ENCODE measurements at places on chromosomes 16 and 17. TPM values are rescaled to one million over a fixed set of nuclear protein-coding genes. Genes with fewer than 3 reads are reported as not detected.
A peak's percentile ranks its signal among the peaks of the same experiment; 100 is the strongest.

DNA sequence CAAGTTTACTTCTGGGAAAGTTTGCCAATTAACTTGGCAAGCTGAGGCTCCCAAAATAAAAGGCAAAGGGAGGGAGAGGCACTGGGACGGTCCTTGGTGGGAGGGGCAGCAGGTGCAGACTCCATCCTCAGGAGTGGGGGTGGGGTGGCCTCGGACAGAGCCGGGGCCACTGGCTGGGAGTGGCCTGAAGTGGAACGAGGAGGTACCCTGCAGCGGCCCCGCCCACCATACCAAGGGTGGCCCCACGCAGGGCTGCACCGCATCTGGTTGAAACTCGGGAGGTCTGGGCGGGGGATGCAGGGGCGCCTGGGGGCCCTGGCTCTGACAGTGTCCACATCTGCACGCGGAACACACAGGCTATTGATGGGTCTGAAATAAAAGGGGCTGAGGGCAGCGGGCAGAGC, 42.4 kb upstream of the SLC38A10 start:
- peaks cover 57% of the 10 kb centered on the region for H3K4me1 ChIP-seq
- H3K4me3 ChIP-seq = no peak overlapping the region
- H3K27ac ChIP-seq = peak overlapping the region; percentile 96
- DNase-seq = no peak
- H3K36me3 ChIP-seq = no peaks in the 10 kb centered on the region

- H3K4me3 ChIP-seq = no peak overlapping the region
- peaks cover 71% of the 10 kb centered on the region for H3K27me3 ChIP-seq
- no peaks in the 10 kb centered on the region for H3K4me1 ChIP-seq
- no peak overlapping the region for H3K27ac ChIP-seq
Observed at GRCh38 chr17:6683730-6684459, 29.3 kb downstream of the SLC13A5 start.

- no peak overlapping the region for H3K27ac ChIP-seq
- H3K4me1 ChIP-seq = no peaks in the 10 kb centered on the region
- H3K36me3 ChIP-seq = no peaks in the 10 kb centered on the region
- DNase-seq = no peak
- no peak overlapping the region for H3K4me3 ChIP-seq
Observed at GRCh38 chr16:35187665-35188225, 1728.3 kb downstream of the TP53TG3F start.

DNA sequence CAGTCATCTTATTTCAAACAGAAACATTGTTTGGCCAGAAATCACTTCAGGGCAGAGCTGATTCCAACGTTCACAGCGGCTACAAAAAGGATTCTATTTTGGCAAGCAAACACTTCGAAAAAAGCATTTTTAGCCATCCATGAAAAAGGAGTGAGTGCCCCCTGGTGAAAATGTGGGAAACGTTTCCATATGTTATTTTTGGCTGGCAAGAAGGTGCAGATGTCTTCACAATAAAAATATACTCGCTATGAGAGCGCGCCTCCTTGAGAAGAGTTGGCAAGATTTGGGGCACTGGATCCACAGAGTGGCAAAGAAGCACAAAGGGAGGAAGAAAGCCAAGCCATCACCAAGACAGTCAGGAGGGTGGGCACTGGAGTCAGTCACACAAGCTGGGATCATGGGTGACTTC, 191.1 kb downstream of the CHD9NB start:
- H3K4me3 ChIP-seq = no peak overlapping the region
- H3K27me3 ChIP-seq = no peaks in the 10 kb centered on the region
- DNase-seq = no peak
- H3K27ac ChIP-seq = no peak overlapping the region
- no peaks in the 10 kb centered on the region for H3K4me1 ChIP-seq
- H3K36me3 ChIP-seq = no peaks in the 10 kb centered on the region

DNA sequence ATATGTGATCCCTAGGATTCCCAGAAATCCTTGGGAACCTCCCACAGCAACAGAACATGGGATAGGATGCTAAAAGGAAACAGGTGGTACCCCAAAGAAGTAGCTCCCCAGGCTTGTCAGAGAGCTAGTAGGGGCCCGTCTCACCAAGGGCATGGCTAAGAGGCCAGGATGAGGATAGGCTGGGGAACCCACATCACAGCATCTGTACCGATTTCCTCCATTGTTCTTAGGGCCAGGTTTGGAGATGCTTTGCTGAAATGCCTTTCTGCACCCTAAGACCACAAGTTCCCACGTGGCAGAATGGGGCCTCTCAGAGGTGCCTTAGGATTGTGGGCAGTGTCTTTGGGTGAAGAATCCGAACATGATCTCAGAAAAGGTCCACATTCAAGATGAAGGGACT, 169.5 kb downstream of the HS3ST3B1 start:
- H3K27me3 ChIP-seq = no peaks in the 10 kb centered on the region
- no peak overlapping the region for H3K4me3 ChIP-seq
- no peak for DNase-seq
- no peaks in the 10 kb centered on the region for H3K36me3 ChIP-seq
- H3K4me1 ChIP-seq = no peaks in the 10 kb centered on the region
- no peak overlapping the region for H3K27ac ChIP-seq

DNA sequence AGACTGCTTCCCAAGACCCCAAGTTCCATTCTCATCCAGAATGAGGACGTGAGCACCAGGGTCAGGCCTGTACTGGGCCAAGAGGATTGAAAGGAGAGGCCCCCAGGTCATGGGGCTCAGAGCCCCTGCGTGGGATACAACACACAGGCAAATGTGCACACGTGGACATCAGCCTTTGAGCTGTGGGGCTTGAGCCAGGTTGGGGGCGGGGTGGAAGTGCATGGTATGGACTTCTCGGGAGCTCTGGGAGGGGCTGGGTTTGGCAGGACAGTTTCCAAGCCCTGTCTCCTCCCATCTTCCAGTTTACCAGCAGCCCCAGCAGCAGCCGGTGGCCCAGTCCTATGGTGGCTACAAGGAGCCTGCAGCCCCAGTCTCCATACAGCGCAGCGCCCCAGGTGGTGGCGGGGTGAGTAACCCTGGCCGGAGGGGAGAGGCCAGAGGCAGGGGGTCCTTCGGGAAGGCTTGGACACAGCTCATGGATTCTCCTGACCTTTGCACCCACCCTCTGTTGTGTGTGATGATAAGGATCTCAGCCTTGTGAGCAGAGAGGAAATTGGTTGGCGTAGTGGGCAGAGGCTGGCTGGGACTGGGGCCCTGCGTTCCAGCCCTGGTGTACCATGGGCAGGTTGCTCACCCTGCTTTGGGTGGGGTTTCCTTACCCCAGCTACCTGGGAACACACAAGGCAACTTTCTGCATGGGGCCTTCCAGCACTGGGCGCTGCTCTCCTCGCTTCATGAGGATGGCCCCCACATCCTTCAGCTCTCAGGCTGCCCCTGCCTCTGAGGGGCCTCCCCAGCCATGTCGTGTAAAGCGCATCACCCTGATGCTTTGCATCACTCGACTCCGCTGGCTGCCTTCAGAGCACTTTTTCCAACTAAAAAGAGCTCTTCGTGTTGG, 10.4 kb upstream of the LASP1NB start:
- peaks cover 64% of the 10 kb centered on the region for H3K36me3 ChIP-seq
- H3K27ac ChIP-seq = peak overlapping the region; percentile 63
- no peak for DNase-seq
- H3K4me1 ChIP-seq = peaks cover 71% of the 10 kb centered on the region

GRCh38 chr17:51154176-51154575, 817 bp downstream of the NME1 start:
- peak overlapping the region; percentile 90 for H3K27ac ChIP-seq
- peaks cover 24% of the 10 kb centered on the region for H3K4me1 ChIP-seq
- no peaks in the 10 kb centered on the region for H3K27me3 ChIP-seq
- DNase-seq = no peak
- peak overlapping the region; percentile 78 for H3K4me3 ChIP-seq

GRCh38 chr17:74272731-74273201, 1.3 kb upstream of the DNAI2 start:
- peak; percentile 45 for DNase-seq
- H3K4me1 ChIP-seq = peaks cover 57% of the 10 kb centered on the region

DNA sequence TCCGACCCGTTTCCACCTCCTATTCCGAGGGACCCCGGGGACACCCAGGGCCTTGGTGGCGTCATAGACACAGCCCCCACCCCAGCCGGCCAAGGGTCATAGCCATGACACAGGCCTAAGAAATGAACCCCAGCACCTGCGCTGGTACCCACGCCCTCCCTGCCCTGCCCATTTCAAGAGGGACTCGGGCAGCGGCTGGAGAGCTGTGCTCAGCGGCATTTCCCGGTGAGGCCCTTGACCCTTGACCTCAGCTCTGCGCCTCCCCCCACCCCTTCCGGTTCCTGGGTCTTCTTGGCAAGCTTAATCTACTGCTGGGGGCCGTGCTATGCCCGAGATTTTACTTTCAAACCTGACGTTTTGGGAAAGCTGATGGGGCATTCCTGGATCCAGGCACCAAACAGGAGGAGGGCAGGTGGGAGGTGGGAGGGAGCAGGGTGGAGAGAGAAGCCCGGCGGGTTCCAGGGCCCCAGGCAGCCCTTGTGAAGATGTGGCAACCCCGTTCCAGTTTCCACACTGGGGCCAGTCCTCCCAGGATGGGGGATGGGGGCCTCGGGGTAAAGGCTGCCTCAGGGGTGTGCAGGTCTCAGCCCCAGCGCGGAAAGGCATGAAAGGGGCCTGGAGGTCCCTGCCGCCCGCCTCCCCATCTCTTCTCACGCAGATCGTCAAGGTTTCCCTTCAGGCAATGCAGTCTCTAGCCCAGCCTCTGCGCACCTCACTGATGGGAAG, at the start of gene SLC22A31:
Gene SLC22A31 (minus strand): TSS at position 414 of the 726 bp plus-strand sequence. CDS start 36 bp downstream, at position 378.
- DNase-seq = no peak
- H3K27ac ChIP-seq = no peak within 1 kb of the TSS
- peaks cover 16% of the 10 kb centered on the region for H3K4me1 ChIP-seq
- H3K4me3 ChIP-seq = peak within 1 kb of the TSS; percentile 51

DNA sequence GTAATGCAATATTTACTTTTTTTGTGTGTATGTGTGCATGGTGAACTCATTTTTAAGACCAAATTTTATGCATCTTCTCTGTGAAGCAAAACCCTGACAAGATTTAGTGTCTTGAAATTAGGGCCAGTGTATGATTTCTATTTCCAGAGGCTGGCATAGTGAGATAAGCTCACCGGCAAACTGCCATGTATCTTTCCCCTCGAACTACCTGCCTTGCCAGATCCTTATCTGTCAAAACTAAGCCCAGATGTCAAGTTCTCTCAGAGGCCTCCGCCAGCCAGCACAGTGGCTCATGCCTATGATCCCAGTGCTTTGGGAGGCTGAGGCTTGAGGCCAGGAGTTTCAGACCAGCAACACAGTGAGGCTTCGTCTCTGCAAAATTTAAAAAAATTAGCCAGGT, 10.0 kb downstream of the USP32 start:
- H3K4me3 ChIP-seq = no peak overlapping the region
- H3K27ac ChIP-seq = no peak overlapping the region
- DNase-seq = no peak
- H3K4me1 ChIP-seq = peaks cover 38% of the 10 kb centered on the region
- H3K36me3 ChIP-seq = no peaks in the 10 kb centered on the region

DNA sequence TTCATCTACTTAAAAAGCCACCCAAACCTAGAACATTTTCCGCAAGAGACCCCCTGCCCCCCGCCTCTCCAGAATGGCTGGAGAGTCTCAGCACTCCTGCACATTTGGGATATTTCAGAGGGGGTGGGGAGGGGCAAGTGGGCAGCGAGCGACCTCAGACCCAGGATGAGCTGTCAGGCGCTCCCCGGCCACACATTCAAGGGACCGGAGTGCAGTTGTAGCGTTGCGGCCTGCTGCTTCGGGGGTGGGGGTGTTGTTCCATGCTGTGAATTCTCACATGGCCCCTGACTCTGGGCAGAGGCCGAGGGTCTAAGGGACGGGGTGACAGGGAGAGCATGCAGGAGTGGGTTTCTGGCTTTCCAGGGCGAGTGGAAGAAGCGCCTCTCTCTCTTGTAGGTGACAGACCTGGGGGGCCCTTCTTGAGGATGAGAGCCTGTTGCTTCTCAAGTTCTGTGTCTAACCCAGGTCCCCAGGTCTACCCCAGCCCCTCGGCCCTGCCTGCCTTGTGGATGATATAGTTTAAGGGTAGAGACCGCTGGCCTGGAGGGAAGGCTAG, 231.2 kb downstream of the SEC14L1 start:
- no peaks in the 10 kb centered on the region for H3K27me3 ChIP-seq
- H3K27ac ChIP-seq = peak overlapping the region; percentile 98
- H3K36me3 ChIP-seq = no peaks in the 10 kb centered on the region
- peaks cover 81% of the 10 kb centered on the region for H3K4me1 ChIP-seq

DNA sequence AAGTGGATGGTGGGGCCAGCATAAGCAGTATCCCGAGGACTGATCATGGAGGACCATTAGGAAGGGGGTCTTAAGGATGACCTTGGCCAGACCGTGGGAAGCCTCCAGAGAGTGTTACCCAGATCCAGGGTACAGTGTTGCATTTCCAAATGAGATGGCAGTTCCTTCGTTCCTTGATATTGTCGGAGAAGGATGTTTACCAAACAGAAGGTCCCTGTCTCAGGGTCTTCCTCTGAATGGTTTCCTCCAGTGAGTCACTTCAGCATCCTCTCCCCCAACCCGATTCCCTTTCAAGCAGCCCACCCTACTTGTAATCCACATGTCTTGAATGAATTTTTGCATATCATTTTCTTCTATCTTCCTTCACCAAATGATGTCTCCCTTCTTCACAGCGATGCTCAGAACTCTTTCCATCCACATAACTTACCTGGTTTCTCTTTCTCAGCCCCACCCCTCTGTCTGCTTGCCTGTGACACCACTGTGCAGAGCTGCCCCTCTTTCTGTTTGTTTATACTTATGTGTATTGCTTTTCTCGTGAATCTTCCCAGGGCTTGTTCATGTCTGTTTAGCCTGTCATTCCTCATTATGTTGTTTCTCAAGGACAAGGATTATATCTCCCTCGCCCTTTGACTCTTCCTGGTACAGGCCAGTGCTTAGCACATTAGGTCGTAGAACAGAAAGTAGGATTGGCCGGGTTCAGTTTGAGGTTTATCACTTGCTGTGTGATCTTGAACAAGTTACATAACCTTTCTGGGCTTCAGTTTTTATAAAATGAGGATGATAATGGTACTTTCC, 5.7 kb downstream of the GOSR2 start:
- H3K36me3 ChIP-seq = peaks cover 43% of the 10 kb centered on the region
- no peak overlapping the region for H3K27ac ChIP-seq
- H3K4me1 ChIP-seq = peaks cover 65% of the 10 kb centered on the region
- DNase-seq = no peak

DNA sequence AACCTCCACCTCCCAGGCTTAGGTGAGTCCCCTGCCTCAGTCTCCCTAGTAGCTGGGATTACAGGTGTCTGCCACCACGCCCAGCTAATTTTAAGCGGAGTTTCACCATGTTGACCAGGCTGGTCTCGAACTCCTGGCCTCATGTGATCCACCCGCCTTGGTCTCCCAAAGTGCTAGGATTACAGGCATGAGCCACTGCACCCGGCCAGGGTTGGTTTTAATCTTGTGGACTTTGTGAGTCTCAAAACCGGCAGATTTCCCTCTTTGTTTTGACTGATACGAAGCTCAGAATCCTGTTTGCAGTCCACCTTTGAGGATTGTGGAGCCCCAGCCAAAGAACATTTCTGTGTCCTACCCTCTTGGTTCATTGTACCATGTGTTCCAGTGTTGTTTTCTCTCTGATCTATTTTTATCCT, 16.4 kb upstream of the CPSF4L start:
- peaks cover 23% of the 10 kb centered on the region for H3K36me3 ChIP-seq
- no peak for DNase-seq
- peaks cover 46% of the 10 kb centered on the region for H3K4me1 ChIP-seq
- H3K4me3 ChIP-seq = peak overlapping the region; percentile 23
- H3K27me3 ChIP-seq = no peaks in the 10 kb centered on the region

- no peaks in the 10 kb centered on the region for H3K27me3 ChIP-seq
- H3K4me3 ChIP-seq = peak overlapping the region; percentile 90
- peaks cover 30% of the 10 kb centered on the region for H3K4me1 ChIP-seq
- no peaks in the 10 kb centered on the region for H3K36me3 ChIP-seq
- H3K27ac ChIP-seq = peak overlapping the region; percentile 89
Observed at GRCh38 chr16:84503751-84504395, 586 bp downstream of the MEAK7 start.

The SOST gene
- 0.14 TPM for total RNA-seq

The TNS4 gene
- total RNA-seq = not detected

The TBC1D3C gene
- total RNA-seq = not detected

The KRTAP29-1 gene
- not detected for total RNA-seq

The CMTM2 gene
- total RNA-seq = not detected

The CD7 gene
- 0.47 TPM for total RNA-seq

Data from left ventricle myocardium inferior (tissue), 1 donor.